ENCODE measurements at places on chromosomes 4 and X.

DNA sequence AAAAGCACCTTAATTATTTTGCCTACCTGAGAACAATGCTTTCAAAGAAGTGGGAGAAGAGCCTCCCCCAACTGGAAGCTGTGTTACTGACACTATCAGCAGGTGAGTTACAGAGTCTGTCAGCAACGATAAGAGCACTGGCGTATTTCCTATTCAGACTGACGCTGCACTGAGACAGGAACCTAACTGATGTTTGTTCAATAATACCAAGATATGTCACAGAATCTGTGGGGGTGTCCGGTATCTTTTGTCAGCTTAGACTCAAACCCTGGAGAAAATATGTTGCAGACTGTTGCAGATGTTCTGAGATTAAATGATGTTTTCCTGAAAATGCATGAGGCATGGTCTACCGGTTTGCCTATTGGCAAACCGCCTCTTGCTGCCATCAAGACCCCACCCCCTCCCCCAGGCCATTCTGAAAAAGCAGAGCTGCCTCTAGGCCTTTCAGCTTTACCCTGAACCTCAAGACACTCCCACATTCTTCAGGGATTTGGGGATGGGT, 115.2 kb upstream of the KIT start:
- DNase-seq: no peak

DNA sequence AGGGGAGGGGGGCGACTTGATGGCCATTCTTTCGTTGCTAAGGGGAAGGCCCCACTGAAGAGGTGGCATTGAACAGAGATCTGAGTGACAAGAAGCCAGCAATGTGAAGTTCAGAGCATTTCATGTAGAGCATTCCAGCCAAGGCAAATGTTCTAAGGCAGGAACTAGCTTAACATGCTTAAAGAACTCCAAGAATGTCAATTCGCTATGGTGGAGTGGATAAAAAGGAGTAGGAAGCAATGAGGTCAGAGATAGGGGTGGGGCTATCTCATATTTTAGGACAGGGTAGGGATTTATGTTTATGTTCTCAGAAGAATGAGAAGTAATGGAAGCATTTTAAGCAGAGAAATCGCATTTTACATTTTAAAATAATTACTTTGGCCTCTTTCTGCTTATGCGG, 130.9 kb downstream of the TTC29 start:
- no peak for DNase-seq

- peak; percentile 12 for DNase-seq
Observed at GRCh38 chrX:46722742-46723568, 36.0 kb downstream of the SLC9A7 start.

DNA sequence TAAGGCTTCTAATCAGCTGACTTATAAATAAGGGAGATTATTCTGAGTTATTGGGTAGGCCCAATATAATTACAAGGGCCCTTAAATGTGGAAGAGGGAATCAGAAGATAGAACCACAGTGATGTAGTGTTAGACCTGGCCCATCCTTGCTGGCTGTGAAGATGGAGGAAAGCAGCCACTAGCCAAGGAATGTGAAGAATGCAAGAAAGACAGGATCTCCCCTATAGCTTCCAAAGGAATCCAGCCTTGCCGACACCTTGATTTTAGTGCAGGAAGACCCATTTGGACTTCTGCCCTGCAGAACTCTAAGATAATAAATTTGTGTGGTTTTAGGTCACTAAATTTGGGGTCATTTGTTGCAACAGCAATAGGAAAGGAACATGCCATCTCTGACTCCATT, 150.6 kb downstream of the SPATA18 start:
- DNase-seq: peak; percentile 18

DNA sequence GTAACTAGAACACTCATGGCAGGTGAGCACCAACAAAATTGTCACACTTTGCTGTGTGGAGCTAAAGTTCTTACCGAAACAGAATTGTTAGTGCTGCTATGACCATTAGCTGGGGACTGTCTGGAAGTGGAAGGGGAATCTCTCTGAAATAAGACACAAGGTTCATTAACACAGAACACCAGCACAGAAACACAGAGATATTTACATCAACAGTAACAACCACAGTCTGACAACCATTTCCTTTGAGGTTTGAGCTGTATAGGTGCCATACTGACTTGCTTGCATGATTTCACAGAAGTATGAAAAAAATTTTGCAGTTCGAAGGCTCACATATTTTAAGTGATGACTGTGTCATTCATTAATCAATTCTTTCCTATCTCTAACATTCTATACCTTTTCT, 109.8 kb downstream of the NYX start:
- no peak for DNase-seq

DNA sequence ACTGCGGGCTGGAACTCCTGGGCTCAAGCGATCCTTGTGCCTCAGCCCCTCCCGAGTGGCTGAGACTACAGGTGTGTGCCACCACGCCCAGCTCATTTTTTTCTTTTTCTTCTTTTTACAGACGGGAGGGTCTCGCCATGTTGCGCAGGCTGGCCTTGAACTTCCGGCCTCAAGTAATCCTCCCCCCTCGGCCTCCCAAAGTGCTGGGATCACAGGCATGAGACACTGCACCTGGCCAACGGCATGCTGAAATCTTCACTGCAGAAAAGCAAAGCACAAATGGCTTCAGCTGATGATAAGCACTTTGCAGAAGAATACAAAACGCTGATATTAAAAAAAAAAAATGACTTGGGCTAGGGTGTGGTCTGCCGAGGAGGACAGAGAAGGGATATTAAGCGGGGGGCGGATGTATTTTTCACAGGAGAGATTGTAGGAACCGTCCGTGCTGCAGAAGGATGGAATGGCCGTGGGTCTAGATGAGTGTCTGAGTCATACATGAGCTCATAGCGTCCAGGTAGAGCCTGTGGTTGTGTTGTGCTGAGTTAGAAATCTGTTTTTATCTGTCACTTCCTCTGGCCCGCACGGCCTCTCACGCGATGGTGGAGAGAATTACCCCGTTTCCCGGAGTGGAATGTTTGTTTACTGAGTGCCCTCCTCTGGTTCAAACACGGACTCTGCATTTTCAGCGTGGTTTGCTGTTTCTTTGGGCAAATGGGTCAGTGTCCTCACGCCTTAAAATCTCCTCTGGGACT, 8.5 kb upstream of the AKAP17A start:
- DNase-seq: peak; percentile 38

- peak; percentile 90 for DNase-seq
Observed at GRCh38 chr4:68368691-68369131, 18.8 kb upstream of the YTHDC1 start.

GRCh38 chrX:68503836-68504636, 5.2 kb downstream of the YIPF6 start:
- DNase-seq: peak; percentile 61

GRCh38 chr4:138507522-138507921, 265.4 kb upstream of the SLC7A11 start:
- no peak for DNase-seq

GRCh38 chr4:4247696-4248028, 361 bp downstream of the TMEM128 start:
- DNase-seq: no peak

DNA sequence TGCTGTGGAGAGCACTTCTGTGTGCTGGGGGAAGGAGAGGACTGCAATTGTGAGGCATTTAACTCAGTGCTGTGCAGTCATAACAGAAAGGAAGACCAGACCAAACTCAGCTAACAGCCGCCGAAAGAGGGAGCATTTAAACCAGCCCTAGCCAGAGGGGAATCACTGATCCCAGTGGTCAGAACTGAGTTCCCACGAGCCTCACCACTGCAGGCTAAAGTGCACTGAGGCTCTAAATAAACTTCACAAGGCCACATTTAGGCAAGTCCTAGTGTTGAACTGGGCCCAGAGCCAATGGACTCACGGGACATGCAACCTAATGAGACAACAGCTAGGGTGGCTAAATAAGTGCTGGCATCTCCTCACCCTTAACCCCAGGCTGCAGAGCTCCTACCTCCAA, 20.4 kb downstream of the IQCM start:
- DNase-seq: no peak

DNA sequence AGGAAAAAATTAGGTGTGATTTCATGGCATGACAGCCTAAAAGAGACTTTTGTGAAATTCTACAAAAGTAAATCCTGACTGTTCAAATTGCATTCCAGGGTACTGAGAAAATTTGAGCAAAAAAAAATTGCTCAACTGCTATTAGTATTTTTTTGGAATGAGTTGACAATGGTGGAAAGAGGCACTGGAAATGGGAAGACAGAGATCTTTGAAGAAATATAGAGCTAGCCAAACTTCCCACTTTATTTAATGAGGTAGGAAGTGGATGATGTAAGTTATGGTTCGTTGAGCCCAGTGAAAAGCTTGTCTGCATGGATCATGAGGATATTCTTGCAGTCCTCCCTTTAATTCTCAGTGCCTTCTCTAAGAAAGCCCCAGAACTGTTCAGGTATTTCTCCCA, 183.8 kb downstream of the PTTG2 start:
- no peak for DNase-seq

DNA sequence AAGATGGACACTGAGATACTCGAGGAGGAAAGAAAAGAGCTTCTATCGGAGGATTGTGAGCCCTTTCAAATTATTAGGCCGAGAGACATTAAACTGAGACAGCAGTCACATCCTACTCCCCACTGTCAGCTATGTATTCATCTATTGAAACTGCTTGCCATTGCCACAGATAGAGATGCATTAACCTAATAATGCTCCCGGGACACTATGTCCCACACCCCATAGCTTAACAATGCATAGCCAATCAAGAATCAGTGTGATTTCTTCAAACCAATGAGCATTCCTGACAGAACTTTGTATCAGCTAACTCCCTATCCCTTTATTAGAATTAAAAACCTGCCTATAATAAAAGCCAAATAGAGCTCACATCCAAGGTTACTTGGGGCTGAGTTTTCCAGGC, 118.1 kb upstream of the NEIL3 start:
- no peak for DNase-seq

DNA sequence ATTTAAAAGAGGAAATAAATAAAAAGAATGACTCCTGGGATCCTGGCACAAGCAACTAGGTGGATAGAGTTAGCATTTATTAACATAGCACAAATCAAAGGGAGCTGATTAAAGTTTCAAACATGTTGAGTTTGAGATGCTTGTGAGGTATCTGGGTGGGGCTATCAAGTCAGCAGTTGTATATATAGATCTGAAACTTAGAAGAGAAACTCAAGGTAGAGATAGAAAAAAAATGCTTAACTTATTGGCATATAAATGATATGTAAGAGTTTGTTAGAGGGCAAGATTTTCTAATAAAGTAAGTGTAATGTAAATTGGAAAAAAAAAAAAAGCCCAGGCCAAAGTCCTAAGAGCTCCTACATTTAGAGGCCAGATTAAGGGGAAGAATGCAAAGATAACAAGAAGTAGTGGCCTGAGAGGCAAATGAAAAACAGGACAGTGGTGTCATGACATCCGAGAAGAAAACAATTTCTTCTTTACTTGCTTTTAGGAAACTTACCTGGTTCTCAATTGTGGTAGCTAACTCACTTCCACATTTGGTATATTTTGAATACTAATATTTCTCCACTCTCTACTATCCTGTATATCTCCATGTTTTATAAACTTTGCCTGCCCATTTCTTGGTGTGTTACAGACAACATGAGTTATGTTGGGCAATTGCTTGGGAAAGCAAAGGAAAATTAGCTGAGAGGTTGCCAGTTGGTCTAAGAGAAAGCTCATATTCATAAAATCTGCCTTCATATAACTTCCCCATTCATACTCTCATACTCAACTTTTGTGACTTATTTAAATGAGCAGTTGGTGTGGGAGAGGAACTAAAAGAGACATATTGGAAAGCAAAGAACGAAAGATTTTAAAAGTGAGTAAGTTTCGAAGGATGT, 169.2 kb downstream of the PARM1 start:
- no peak for DNase-seq
